NCI-H2227 treated with DMSO at 0.1 percent for 48 hours (cell line): ENCODE measurements at places on chromosomes 7 and 10.

- no peak for DNase-seq
Measured at GRCh38 chr10:96287392-96288105, 16.2 kb upstream of the BLNK start.

DNA sequence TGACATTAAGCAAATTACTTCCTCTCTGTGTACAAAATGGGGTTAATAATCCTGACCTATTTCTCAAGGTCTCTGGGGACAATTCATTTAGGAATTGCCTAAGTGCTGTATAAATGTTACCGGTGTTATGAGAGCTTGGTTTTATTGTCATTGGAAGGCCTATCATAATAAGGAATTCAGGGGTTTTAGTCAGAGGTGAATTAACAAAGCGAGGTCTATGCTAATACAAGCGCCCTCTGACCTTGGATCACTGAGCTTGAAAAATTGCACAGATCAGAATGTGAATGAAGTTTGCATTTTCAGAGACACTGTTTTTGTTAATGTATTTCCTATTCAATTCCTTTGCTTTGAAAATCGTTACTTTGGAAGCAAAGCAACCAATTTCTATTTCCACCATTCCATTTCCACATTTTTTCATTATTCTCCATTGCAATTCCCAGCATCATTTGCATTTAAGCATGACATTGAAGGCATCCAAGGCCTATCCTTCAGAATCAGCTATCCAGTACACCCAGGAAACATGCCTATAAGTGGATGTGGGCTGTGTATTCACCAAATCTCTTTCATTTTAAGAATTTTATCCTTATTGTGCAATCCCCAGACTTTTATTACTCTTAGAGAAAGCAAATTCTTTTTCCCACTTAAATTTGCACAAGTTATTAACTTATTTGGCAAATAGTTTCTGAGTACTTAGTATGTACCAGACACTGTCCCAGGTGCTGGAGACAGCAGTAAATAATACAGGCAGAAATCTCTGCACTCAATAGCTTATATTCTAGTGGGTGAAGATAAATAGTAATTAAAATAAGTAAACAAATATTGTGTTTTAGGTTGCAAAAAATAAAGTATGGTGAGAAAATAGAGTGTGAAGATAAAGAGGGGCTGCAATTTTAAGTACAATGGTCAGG lies 133.1 kb downstream of the NRCAM start:
- no peak for DNase-seq

DNA sequence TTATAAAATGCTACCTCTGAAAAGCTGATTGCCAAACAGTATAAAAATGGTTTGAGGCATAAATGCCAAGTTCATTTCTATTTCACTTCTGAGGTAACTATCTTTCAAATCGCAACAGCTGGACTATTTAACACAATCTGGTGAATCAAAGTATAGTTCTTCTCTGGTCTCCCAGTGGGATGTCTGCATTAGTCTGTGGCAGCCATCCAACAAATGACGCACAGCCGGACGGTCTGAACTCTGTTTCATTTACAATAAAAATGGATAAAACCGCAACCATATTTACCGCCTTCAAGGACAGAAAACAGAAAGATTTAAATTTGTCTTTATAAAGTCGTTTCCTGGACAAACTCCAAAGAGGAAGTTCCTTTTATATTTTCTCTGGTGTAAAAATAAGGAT lies 41.9 kb downstream of the ENO4 start:
- peak; percentile 79 for DNase-seq

GRCh38 chr10:97274828-97275227 lies 17.6 kb downstream of the ARHGAP19 start:
- no peak for DNase-seq

GRCh38 chr7:139358541-139359365 lies 941 bp upstream of the LUC7L2 start:
- peak; percentile 32 for DNase-seq

DNA sequence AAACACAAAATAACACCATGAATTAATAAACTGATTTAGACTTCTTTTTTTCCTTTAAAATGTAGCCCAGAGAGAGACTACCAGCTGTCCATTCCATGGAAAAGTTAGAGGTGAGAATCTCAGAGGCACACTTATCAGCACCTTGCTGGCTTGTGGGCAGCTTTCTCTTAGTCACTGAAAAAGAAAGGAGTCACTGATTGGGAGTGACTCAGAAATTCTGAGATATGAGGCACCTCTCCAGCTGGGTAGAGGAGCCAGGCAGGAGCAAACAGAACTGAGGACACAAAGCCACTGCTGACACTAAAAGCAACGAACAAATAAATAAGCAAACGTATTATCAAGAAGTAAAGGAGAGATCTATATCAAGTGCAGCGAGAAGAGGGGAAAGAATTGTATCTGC lies 310.6 kb downstream of the PARD3 start:
- DNase-seq = no peak

DNA sequence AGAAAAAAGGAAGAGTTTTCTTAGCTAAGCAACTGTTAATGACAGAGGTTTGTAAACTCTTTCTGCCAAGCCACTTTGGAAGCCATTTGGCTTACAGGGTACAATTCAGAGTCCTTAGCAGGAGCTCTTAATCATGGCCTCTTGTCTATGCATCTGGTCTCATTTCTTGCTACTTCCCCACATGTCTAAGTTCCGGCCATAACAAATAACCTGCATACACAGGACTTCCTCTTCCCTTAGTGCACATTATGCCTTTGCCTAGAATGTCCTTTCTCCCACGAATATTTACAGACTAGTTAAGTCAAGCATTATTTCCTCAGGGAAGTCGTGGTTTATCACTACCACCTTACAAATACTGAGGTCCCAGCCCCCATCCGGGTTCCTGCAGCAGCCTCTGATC lies 8.6 kb upstream of the UPF2 start:
- peak; percentile 16 for DNase-seq

DNA sequence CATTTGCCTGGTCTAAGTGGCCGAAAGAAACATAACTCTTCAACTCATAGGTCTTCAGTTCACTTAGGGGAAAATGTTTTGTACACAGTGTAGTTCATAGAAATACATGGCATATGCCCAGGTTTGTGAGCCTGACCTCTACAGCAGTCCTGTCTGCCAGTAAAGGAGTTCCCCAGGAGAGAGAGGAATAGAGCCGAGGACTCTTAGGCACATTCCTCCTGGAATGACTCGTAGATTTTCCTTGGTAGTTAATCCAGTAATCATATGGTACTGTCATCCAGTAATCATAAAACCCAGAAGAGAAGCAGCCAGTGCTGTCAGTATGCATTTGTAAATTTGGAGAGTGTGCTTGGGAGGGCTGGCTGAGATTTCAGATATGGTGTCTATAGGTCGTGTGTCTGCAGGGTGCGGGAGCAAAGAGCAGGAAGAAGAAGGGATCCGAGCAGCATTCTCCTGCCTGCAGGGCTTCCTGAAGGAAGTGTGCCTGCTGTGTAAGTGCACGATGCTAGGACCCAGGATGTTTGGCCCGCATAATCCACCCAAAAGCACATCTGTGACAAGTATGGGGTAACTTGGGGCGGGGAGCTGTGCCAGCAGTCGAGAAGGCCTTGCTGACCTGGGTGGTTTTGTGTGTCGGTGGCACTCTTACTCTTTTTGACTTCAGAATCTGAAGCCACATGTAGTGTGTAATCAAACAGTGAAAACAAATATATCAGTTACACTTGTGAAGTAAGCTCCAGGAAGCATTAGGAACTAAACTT lies 13.9 kb downstream of the EIF4H start:
- no peak for DNase-seq
